T-helper 2 cell (primary cell): ENCODE measurements at places on chromosomes 4 and X.

GRCh38 chr4:186010821-186011220 is 58.1 kb upstream of the TLR3 start:
- DNase-seq: no peak

- DNase-seq: no peak
These were observed 128.9 kb downstream of the PRKX start for GRCh38 chrX:3584415-3584996.

DNA sequence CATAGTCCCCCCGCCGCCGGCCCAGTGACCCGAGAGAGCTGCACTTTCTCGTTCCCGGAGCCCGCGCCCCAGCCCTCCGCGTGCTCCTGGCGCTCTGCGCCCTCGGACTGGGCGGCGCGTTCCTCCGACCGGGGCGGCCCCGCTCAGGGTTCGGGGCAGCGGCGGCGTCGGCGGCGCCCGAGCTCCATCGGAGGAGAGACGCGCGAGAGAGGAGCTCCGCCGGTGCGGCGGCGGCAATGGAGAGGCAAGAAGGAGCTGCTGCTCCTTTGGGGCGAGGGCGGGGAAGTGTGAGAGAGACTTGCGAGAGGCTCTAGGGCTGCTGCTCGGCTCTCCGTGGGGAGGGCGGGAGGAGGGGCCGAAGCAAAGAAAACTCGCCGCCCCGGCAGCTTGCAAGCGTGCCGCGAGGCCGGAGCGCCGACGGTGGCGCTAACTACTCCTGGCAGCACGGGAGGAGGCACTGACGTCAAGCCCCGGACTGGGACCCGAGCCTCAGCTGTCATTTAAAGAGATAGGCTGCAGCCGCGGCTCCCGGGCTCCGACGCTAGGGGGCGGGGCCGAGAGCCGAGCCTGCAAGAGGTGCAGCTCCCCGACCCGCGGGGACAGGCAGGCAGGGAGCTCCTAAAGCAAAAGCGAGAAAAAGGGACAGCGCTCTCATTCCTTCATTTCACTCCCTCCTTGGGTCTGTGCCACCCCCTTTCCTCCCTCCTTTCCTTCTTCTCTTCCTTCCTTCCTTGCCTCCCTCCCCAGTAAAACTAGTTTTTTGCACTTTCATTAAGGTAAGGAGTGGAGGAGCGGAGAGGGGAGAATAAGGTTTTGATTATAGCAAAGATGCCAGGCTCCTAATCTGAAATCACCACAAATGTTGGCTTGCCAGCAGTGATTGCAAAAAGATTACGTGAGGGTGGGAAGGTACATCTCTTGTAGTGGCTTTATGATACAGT is at the start of gene KCTD8:
Gene KCTD8, minus strand, starts transcription at position 289 of the 941 bp plus-strand sequence.
- DNase-seq: no peak

- DNase-seq: no peak
These were observed 357.8 kb downstream of the MID1IP1 start for GRCh38 chrX:39158801-39159657.

DNA sequence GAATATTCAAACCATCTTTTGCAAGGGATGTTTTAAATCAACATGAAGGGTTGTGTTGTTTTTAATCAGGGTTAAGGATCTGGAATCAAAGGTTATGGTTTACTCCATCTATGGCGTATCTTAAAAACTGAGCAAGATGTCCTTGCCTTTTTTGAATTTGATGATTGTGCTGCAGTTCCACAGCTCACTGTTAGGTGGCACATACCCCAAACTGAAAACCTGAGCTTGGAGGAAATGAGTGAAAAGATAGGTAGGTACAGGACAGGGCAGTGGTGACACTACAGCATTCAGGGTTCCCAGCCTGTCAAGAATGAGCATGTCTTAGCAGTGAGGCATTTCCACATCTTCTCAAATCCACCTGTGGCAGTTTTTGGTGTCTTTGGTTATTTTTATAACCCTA is 13.1 kb upstream of the EOLA1 start:
- peak; percentile 72 for DNase-seq

GRCh38 chr4:112167794-112168193 is 22.5 kb downstream of the FAM241A start:
- DNase-seq: peak; percentile 88

- DNase-seq: no peak
These were observed 10.4 kb downstream of the ACOT9 start for GRCh38 chrX:23732704-23733103.

GRCh38 chr4:158768555-158769174 is at the start of gene FNIP2:
FNIP2 (plus strand) TSS chr4:158769026; CDS start chr4:158769213, 187 bp downstream.
- DNase-seq: peak; percentile 76

GRCh38 chr4:7978907-7979651 is 39.4 kb upstream of the AFAP1 start:
- DNase-seq: no peak

DNA sequence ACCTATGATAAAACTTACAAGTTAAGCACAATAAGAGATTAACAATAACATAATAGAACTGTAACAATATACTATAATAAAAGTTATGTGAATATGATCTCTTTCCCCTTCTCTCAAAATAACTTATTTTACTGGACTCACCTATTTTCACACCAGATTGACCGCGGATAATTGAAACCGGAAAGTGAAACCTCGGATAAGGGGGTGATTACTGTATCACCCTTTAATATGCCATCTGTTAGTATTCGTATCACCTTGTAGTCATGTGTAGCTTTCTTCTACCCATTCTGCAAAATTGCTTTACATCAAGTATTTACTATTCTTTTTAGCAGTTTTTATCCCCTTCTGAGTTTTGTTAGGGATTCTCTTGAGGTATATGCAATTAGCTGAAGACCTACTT is 1.8 kb downstream of the SPCS3 start:
- DNase-seq: peak; percentile 21

- DNase-seq: no peak
These were observed 77.4 kb downstream of the HPRT1 start for GRCh38 chrX:134537179-134537955.

DNA sequence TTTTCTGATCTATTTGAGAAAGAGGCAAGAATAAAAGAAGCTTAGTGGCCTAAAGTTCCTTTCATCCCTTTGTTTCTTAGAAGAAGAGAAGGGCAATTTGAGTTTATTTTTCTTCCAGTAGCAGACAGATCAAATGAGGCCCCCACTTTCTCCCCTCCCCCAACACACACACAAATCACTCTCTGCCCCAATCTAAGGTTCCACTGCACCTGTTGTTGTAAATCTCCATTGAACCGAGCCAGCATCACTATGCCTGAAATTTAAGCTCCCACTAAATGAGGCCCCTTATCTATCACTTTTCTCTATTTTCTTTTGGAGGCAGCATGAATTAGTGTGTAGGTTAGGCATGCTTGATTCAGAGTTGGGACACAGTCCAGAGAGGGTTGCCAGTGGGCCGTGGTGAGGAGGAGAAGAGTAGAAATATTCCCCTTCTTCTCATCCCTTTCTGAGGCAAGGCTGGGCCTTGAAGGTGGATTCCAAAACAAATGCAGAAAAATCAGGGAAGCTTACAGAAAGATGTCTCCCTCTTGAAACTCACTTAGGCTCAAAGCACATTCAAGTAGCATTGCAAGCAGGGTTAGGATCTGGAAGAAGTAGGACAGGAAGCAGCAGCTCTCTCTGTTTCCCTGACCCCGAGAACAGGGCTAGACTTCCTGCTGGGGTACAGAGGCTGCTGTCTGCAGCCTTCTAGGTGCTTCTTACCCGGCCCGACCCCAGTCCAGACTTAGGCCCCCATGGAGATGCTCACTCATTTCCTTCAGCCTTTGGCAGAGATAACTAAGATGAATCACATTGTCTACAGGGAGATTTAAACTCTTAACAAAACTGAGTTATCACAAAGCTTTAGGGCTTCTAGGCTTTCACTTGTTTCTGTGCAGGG is 70.7 kb downstream of the RASL11B start:
- DNase-seq: no peak

DNA sequence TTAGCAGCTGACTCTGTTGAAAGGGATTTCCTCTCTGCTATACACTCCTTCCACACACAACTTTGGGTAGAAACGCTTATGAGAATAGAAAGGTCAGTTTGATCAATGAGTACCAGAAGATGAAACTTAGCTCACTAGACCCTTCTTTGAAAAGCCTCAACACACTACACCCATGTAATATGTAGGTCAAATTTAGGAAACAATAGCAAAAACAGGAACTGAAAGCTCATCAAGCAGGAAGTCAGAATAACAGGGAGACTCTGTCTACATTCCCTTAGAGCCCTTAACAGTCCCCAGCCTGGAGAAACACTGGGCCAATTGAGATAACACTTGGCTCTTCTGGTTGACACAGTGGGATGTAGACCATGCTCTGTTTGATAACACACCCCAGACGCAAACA is 30.7 kb downstream of the SRPX2 start:
- no peak for DNase-seq

DNA sequence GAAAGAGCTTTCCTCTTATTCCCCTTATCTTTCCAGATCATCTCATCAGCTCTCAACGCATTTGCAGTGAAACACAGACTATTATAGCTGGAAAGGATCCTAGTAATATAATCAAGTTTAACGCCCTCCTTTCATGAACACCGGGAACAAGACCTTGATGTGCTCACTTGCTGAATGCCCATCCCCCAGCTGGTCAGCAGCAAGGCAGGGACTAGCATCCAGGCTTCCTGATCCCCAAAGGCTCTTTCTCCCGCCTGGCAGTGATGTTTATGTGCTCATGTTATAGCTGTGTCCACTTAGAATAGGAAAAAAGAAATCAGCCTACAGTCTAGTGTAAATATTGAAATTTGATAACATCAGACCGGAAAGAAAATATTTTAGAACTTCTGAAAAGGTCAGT is 24.6 kb downstream of the GPC4 start:
- no peak for DNase-seq

DNA sequence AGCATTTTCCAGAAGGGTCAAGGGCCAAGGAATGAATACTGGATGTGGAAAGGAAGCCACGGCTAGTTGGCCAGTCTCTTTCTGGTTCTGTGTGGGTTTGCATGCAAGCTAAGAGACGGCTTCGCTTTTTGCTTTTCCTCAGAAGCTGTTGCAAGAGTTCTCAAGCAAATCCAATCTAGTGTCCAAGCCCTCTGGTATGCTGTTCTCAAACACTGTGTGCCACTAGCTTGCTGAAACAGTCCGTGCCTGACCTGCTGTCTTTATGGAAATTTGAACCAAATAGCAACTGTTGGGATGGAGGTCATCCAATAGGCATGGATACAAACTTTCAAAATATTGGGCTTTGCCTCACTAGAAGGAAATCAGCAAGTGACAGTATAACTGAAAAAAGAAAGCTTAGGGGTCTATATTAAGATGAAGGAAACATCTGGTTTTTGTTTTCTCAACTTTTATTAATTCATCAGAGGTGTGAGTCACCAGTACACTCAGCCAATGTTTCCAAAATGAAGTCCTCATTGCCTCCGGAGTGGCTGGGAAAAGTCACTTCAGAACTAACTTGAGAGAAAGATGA is 70.5 kb downstream of the SLC9A6 start:
- DNase-seq: no peak

DNA sequence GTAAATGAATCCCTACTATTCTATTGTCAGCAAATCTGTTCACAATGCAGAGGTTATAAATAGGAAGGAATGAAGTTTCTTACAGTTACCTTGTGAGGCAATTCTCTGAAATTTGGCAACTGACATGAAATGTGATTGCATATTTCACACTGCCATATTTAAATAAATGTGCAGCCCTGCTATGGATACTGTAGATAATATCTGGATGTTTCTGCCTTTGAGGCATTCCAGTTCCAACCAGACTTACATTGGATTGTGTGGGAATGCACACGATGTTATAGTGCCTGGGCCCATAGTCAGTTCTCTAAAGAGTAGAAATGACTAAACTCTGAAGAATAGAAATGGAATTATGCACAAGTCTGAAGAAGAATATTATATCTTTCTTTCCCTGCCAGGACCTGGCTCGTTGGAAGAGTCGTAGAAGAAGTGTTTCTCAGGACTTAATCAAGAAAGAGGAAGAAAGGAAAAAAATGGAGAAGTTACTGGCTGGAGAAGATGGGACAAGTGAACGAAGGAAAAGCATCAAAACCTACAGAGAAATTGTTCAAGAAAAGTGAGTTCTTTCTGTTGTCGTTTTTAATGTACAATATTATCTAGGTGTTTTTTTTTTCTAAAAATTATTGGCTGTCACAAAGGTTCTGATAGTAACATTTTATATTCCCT is 102.7 kb downstream of the PHOX2B start:
- DNase-seq: no peak

DNA sequence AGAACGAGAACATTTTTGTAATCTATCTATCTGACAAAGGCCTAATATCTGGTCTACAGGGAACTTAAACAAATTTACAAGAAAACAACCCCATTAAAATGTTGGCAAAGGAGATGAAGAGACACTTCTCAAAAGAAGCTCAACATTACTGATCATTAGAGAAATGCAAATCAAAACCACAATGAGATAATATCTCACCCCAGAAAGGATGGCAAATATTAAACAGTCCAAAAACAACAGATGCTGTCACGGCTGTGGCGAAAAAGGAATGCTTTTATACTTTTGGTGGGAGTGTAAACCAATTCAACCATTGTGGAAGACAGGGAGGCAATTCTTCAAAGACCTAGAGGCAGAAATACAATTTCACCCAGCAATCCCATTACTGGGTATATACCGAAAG is 2284.8 kb downstream of the ARAP2 start:
- DNase-seq: no peak
